ENCODE measurements at places on chromosomes 7 and 10.
A peak's percentile ranks its signal among the peaks of the same experiment; 100 is the strongest.

GRCh38 chr7:148230296-148230695 lies 360.3 kb upstream of the C7orf33 start:
- DNase-seq: no peak

DNA sequence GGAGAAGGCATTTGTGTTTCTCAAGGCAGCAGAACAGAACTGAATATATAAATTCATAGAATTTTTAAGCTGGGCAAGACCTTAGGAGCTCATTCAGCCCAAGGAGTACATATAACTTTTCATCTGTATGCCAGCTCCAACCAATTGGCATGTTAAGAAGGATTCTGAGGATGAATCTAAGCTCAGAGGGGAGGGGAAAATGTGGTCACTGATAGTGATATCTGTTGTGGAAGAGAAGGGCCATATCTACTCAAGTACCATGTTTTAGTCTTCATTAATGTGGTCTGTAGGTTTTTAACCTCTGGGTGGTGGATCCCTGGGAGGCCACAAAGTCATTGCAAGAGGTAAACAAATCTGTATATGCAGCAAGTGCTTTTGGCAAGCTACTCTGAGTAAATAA lies 6.4 kb downstream of the CALD1 start:
- no peak for DNase-seq

GRCh38 chr7:51471981-51472296 lies 155.3 kb upstream of the COBL start:
- DNase-seq: no peak

- DNase-seq: no peak
These were observed 616.6 kb downstream of the XPNPEP1 start for GRCh38 chr10:109306698-109307097.

DNA sequence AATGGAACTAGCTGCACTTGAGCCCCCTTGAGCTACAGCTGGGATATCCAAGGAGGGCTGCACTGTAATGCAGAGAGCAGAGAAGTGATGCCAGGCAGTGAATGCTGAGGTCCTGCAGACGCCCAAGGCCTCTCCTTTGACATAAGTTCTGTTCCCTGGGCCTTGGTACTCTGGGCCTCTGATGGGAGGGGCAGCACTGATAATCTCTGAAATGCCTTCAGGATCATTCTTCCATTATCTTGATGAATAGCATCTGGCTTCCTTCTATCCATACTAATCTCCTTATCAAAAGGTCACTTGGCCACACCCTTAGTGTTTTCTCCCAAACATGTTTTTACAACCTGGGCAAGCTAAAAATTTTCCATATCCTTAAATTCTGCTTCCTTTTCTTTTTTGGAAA lies 6.9 kb downstream of the GRB10 start:
- no peak for DNase-seq

DNA sequence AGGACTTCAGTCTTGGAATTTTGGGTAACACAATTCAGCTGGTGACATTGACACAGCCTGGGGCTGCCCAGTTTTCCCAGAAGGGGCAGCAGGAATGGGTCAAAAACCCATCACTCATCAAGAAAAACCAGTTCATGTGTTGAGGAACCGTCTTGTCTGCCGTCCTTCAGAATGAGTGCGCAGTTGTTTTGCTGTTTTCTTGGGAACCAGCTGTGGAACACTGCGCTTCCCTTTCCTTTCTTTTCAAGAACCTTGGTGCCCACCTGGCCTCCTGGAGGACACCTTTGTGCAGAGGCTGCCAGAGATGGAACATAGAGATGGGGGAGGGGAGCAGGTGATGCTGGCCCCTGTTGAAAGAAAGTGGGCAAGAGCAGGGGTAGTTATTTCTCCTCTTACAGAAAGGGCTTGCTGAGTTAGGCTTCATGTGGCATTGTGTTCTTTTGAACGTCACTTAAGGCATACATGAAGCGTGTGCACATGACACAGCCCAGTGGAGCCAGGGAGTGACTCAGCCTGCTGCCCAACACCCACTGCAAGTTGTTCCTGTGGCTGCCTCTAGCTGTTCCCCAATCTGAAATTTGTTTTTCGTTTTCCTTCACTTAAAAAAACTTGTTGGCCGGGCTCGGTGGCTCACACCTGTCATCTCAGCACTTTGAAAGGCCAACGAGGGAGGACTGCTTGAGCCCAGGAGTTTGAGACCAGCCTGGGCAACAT lies 87.4 kb upstream of the TNS3 start:
- no peak for DNase-seq

- DNase-seq: no peak
These were observed 100.3 kb downstream of the FAS start for GRCh38 chr10:89090756-89091445.

DNA sequence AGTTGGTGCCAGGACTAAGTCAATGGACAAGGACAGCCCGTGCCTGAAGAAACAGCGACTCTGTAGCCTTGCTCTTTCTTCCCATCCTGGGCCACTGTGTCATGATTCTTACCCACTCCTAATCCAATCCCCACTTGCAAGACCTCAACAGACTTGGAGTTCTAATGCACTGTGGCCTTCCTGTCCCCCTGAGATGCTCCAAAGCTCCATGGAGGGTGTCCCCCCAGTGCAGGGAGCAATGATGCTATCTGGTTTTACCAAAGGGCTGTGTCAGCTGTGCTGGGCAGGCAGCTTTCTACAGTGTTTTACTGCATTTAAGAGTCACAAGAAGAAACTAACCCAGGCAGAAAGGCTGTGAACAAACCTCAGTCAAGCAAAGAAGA lies 108.1 kb downstream of the PRKAG2 start:
- DNase-seq: no peak

DNA sequence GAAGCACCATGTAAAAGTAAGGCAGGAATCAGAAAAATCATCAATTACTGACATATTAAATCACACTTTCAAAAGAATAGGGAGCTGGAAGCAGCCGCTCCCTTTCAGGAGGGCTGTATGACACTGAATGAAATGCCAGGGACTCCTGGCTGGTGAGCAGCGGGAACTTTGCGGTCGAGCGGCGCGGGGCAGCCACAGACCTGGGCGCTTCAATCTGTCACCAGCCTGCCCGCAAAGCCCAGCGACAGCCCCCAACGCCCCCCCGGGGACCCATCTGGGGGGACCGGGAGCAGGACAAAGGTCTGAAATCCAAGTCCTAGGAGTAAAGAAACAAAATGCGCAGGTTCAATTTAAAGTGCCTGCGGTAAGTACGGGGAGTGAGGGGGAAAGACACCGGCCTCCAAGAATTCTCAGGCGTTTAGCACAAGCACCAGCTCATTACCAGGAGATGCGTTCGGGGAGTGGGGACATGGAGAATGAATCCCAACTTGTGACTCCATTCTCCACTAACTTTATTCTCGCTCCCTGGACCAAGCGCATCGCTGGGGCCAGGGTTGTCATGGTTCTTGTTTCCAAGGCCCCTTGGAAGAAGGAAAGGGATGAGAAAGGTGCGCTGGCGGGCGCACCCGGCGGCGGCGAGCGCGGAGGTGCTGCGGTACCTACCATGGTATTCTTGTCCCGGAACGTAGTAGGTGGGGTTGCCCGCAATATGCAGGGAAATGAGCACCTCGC lies 824 bp downstream of the RELN start:
- DNase-seq: peak; percentile 40

- DNase-seq: no peak
These were observed 8.0 kb downstream of the DPYSL4 start for GRCh38 chr10:132194726-132195125.

DNA sequence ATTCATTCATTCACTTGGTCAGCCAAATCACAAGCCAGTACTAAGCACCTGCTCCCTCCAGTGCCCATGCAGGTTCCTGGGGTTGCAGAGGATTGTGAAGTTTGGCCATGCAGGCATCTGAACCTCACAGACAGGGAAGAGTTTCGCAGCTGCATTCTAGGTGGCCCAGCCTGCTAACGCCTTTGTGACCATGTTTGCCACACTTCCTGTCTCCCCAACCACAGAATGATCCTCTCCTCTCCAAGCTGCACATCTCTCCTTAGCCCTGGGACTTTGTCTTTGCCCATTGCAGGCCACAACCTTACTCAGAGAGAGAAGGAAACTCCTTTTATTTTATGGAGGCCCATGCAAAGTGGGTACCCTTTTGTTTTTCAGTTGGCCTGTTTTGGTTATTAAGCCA lies 31.8 kb downstream of the EPDR1 start:
- no peak for DNase-seq

- DNase-seq: no peak
These were observed 200.6 kb downstream of the GLRX3 start for GRCh38 chr10:130336617-130337304.

DNA sequence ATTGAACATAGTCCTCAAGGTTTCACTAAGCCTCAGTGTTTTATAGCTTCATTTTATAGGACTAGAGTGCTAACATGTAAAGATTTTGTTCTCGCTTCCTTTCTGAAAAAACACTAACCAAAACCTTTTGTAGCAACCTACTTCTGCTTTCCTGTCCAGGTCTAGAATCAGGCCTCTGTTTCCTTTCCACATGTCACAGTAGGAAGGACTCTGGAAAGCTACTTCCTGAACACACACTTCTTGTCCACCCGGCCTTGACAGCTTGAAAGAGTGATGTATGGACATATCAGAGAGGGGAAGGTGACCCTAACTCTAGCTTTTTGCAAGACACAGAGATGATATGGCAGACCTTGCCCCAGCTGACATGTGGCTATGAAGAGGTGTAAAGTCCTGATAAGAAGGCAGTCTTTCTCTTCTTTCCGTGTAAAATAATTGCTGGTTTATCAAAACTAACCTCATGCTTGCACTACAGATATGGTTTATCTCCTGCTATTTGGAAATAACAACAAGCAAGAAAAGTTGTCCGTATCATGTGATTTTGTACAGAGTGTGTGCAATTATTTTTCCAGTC lies 175.4 kb downstream of the SKAP2 start:
- DNase-seq: no peak

GRCh38 chr7:21942955-21943354 lies 2.7 kb downstream of the CDCA7L start:
- no peak for DNase-seq

DNA sequence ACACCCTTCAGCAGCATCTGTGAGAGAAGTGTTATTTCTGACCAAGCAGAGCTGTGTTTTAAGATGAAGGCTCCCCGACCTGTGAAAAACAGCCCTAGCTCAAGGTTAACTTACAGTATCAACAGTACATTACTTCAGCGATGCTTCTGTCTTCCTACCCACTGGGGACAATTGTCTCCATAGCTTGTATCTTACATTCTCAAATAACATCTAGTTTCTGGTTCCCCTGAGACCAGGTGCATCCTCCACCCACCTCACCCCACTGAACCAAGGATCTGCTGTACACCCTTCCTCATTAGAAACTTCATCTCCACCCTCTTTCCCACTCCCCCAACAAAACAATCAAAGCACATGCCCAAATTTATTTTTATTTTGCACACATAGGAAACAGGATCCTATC lies 102.0 kb downstream of the VOPP1 start:
- no peak for DNase-seq

DNA sequence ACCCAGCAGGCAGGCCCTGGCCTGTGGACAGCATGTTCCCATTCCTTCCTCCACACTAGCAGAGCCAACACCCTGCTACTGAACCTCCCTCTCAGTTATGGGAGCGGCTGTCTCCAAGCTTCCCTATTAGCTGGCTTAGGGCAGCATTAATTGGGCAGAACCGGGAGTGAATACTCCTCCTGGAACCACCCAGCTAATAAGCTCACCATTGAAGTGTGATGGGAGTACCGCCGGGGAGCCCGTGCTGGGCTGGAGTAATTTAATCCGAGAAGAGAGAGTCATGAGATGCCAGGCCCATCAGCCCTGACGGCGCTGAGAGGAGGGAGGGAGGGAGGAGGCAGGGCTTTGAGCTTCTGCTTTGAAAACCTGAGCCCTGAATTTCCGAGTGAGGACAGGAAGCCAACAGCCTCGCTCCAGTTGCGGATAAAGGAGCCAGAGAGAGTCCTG lies 31.8 kb upstream of the ELFN1 start:
- DNase-seq: no peak

DNA sequence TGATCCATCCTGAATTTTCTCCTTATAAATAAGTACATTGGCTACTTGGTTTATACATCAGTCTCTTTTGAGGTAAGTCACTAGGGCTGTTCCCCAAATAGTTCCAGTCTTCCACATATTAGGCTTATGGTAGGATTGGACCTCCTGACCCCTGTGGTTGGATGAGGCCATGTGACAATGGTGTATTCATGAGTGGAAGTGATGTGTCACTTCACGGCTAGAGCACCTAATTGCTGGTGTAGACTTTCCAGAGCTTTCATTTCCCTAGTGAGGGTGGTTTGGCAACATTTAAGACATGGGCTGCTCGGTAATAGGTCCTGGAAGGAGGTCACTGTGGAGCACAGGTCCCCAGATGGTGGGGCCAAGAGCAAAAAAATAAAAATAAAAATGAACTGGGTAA lies 141.2 kb upstream of the ABCB5 start:
- no peak for DNase-seq

- DNase-seq: no peak
These were observed 10.8 kb upstream of the IFRD1 start for GRCh38 chr7:112439476-112439875.

DNA sequence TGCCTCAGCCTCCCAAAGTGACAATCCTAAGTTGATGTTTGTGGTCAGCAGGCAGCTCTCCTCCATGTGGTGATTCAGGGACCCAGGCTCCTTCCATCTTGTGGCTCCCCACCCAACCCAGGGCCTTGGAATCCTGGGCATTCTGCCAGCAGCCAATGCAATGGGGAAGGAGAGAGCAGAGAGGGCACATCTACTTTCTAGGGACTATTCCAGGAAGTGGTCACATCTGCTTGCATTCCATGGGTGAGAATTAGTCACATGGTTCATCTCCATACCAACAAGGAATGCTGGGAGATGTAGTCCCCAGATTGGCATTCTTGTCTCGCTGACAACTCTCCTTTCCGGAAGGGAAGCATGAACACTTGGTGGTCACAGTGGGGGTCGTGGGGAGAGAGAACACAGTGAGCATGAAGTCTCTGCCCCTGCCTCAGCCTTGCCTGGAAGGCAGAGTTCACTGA lies 9.9 kb upstream of the SRRM3 start:
- DNase-seq: no peak

- no peak for DNase-seq
These were observed 524.6 kb downstream of the LRMDA start for GRCh38 chr10:75955973-75956502.

- DNase-seq: no peak
These were observed 51.5 kb downstream of the ANKMY2 start for GRCh38 chr7:16594061-16594460.

- no peak for DNase-seq
These were observed 344.0 kb downstream of the REEP3 start for GRCh38 chr10:63865210-63865609.

DNA sequence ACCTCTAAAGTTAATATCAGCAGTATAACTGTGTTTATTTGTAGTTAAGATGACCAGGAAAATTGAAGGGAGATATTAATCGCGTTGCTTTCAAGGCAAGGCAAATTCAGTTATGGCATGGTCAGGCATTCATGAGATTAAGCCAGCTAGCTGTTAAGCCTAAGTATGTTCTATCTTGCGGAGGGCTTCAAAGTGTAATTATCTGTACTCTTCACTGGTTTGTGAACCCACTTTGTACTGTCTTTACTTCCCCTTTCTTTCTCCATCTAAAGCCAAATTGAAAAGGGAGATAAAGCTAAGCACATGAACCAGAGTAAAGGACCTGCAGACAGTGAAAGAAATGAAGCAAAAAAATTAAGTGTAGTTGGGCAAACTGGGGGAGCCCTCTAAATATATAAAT lies 483.1 kb upstream of the NRP1 start:
- DNase-seq: no peak

Data from liver (tissue), 10 donors.